ENCODE measurements at places on chromosomes 16 and 17. TPM values are rescaled to one million over a fixed set of nuclear protein-coding genes. Genes with fewer than 3 reads are reported as not detected.

DNA sequence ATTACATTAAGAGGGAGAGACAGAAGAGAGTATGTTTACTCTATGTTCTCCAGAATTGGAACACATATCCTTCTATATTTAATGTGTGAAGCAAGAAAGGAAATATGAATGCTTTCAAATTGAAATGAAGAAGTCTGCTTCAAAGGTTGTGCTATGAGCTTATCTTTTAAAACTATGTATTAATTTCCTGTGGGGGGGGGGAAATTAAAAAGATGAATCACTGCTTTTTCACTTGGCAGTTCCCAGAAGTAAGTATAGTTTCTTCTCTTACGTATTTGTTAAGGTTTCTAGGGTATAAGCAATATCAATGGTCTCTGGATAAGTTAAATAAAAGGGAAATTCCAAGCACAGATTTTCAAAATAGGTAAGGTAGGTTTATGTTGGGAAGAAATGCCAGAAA is 7.0 kb downstream of the TERF2 start:
- DNase-seq: peak; percentile 31

GRCh38 chr17:78341559-78342448 is 18.1 kb downstream of the SOCS3 start:
- DNase-seq: peak; percentile 93

DNA sequence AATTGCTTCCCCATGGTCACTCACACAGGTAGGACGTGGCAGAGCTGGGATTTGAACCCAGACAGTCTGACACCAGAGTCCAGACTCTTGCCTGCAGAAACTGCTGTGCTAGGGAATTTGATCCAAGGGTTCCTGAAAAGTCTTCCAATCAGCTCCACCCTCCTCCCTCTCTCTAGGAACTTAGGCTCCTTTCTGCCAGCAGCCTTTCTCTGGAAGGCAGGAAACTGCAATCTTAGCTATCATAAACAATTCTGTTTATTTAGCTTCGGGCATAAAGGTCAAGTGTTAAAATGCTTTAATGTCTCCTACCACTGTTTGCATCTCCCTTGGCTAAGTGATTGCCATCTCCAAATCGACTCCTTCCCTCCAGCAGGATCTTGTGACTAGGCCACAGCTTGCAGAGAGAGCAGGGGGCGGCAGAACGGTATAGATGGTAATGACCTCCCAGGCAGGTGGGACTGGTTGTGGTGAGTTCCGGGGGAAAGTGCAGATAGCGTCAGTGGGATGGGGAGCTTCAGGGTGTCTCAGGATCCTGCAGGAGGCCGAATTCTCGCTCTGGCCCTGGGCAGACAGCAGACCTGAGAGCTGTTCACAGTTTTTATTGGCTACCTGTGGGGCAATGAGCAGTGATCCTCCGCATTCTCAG is 882.4 kb upstream of the EEF2KMT start:
- DNase-seq: no peak

GRCh38 chr17:49853470-49854015 is 5.7 kb upstream of the TAC4 start:
- no peak for DNase-seq

GRCh38 chr17:53627511-53627910 is 195.2 kb upstream of the KIF2B start:
- DNase-seq: peak; percentile 69

GRCh38 chr17:63961355-63962212 is 11.1 kb downstream of the SCN4A start:
- peak; percentile 85 for DNase-seq

DNA sequence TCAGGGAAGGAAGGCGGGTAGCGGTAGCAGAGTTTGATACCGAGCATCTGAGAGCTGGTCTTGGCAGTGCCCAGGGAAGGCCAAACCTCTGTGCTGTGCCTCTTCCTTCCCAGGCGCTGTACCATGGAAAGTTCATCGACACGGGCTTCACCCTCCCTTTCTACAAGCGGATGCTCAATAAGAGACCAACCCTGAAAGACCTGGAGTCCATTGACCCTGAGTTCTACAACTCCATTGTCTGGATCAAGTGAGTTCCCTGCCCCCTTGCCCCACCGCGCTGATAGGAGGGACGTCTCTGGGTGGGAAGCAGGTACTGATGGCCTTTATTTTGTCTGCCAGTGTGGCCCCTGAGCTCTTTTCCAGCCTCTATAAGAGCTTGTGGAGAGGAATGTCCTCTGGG is 15.4 kb upstream of the CLEC18A start:
- no peak for DNase-seq

DNA sequence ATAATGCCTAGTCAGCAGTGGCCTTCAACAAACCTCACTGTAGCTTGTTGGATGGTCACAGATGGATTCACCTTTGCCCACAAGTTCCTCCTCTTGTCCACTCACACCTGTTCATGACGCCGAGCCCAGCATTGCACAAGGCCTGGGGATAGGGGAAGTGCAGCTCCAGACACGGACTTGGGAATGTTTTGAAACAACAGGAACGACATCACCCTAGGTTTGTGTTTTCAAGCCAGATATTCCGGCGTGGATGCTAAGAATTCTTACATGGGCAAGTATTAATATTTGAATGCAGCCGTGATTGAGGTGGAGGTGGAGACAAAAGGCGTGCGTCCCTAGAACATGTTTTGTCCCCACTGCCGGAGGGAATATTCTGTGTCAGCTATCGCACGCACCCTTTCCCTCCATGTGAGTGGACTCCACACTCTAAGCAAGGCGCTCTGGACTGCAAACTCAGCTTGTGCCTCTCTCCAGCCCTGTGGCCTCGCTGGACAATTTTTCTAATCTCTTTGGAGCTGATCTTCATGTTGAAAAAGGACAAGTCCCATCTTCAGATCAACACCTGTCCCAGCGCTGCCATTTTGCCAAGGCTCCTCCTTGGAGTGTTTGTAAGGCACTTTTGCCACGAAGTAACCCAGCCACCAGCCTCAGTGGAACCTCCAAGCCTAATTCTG is 2.0 kb upstream of the BANP start:
- DNase-seq: no peak

GRCh38 chr16:89052890-89053724 is 40.5 kb upstream of the ACSF3 start:
- DNase-seq: peak; percentile 49

DNA sequence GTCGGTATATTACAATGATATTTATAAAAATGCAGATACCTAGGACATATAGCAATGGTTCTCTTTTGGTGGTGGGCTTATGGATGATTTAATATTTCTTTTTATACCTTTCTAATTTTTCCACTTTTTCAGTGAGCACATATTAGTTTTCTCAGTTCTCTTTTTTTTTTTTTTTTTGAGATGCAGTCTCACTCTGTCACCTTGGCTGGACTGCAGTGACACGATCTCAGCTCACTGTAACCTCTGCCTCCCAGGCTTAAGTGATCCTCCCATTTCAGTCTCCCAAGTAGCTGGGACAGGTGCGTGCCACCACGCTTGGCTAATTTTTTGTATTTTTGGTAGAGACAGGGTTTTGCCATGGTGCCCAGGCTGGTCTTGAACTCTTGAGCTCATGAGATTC is 15.1 kb downstream of the MAP3K14 start:
- DNase-seq: no peak

- peak; percentile 50 for DNase-seq
Measured at GRCh38 chr16:1042866-1043265, 29.7 kb upstream of the SSTR5 start.

GRCh38 chr16:11088831-11089230 is 144.5 kb downstream of the CLEC16A start:
- no peak for DNase-seq

DNA sequence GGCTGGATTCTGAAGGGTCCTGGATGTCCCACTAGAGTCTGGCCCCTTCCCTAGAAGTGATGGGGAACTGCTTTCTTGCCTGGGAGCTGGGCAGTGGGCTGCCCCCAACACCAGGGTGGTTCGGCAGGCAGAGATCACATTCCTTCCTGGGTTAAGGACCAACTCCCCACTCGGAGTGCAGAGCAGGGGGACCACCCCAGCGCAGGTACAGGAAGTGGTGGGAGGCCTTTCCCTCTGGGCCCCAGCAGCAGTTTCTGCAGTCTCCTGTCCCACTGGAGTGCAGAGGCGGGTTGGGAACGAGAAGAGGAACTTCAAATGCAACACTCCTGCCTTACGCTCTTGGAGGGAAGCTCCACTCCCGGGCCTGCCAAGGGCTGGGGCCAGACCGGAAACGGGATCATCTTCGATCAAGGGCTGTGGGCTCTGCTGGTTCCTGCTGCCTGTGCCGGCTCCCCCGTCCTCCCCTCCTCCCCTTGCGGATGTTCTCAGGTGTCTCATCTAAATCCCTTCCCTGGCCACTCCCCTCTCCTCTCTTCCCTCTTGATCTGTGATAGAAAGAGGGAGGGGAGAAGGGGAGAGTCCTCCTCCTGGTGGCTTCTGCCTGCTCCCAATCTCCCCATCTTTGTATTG is 9.0 kb upstream of the NGFR start:
- no peak for DNase-seq

- no peak for DNase-seq
Measured at GRCh38 chr17:570388-570787, 144.3 kb downstream of the VPS53 start.

DNA sequence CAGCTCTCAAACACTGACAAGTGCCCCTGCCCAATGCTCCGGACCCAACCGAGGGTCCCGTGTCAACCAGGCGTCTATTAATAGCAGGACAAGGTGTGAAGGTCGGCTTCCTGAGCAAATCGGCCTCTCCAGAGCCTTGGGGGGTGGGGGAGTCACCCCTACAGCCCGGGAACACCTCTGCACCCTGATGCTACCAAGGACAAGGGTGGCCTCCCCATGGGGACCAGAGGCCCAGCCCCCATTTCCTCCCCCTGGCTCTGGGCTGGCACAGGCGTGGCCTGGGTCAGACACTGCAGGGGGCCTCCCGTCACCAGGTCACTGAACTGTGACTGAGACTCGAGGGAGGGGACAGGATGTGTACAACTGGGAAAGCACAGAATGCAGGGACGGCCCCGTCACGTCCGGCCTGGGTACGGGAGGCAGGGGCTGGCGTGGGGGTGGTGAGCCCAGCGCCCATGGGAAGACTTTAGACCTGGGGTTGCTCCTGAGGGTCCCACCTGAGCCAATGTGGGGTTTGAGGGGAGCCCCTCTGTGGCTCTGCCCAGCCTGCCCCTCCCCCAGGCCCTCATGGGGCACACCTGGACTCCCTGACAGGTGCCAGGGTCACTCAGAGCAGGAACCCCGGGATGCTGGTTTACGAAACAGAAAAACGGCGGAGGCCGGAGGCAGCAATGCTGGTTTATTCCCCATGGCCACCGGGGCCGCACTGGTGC is 579 bp upstream of the CYBA start:
- DNase-seq: no peak

DNA sequence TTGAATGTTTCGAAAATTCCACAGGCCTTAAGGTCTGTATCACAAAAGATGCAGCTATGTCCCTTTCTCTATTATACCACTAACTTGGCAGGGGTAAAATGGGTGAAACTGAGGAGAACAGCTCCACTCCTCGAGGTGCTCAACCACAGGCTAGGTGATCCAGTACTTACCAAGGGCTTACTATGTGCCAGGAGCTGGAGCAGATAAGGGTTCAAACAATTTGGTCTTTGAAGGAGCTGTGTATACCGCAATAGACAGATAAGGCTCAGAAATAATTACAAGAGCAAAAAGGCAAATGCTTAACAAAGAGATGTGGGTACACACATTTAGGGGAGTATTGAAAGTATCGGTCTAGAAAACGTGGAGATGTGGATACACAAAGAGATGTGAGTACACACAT is 1.5 kb downstream of the XPO6 start:
- no peak for DNase-seq

- DNase-seq: no peak
Measured at GRCh38 chr16:68365167-68365817, 54.5 kb downstream of the PRMT7 start.

DNA sequence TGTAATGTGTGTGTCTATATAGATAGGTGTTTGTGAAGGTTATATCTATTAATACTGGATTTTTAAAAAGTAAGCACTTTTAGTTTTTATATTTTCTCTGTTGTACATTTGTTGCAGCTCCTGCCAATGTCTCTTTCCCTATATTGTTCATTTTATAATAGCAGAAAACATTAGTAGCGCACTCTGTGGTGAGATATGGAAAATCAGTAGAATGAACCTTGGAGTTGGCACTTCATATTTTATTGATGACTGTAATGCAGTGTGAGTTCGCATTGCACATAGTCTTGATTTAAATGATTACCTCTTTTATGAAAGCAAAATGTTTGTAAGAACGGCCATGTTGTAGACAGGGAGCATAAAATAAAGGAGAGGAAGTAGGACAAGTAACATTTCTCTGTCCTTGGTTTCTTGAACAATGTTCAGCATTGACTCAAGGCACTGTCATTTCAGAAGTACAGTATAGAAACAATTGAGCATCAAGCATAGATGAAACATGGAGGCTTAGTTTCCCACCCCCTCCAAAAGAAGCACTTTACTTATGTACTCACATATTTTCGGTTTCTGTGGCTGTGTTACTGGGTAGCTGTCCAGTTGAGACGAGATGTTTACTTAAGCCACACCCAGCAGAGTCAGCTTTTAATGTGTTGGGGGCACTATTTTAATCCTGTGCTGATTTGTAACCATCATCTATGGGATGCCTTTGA is 74.0 kb downstream of the TANC2 start:
- DNase-seq: peak; percentile 80

DNA sequence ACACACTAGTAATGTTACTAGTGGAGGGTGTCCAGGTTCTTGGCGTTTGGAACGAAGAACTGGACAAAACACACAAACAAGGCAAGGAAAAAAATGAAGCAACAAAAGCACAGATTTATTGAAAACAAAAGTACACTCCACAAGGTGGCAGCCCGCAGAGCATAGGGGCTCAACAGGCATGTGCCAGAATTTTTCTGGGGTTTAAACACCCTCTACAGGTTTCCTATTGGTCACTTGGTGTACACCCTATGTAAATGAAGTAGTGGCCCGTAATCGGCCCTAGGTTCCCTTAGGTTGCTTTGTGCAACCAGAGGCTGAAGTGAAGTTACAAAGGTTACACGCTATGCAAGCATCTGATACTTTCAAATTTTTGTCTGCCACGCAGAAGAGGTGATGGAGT is 8.1 kb downstream of the OR2C1 start:
- DNase-seq: no peak

The PGAP6 gene
- 98.6 TPM for total RNA-seq

The MYO15A gene
- 0.25 TPM for total RNA-seq

The CFAP119 gene
- 0.89 TPM for total RNA-seq

The COPS3 gene
- 93.3 TPM for total RNA-seq

The COASY gene
- 19.2 TPM for total RNA-seq

The BCO1 gene
- not detected for total RNA-seq

The SLC7A6 gene
- 20.9 TPM for total RNA-seq

The AOC3 gene
- total RNA-seq: not detected

The NLK gene
- 17.6 TPM for total RNA-seq
